Testis (tissue), 5 donors: ENCODE measurements at places on chromosomes 3 and 15. TPM values are rescaled to one million over a fixed set of nuclear protein-coding genes. Genes with fewer than 3 reads are reported as not detected.
A peak's percentile ranks its signal among the peaks of the same experiment; 100 is the strongest.

GRCh38 chr15:36415643-36416042 lies 163.8 kb upstream of the CDIN1 start:
- DNase-seq: no peak
- H3K27me3 ChIP-seq: no peaks in the 10 kb centered on the region

DNA sequence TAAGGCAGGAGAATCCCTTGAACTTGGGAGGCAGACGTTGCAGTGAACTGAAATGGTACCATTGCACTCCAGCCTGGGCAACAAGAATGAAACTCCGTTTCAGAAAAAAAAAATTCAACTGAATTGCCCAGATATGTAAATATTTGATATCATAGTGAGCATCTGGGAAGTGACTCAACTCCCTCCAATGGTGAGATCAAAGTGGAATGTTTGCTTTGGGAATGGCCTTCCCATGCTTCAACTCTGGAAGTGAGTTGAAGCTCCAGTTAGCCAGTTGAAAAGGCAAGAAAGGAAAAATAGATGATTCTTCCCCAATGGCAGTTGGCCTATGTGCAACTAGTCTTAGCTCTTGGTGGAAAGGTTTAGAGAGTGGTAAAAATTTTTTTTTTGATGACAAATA lies 131.6 kb upstream of the CMC1 start:
- no peak overlapping the region for H3K4me3 ChIP-seq
- no peak for DNase-seq
- H3K4me1 ChIP-seq: no peaks in the 10 kb centered on the region

- H3K36me3 ChIP-seq: no peaks in the 10 kb centered on the region
- peak overlapping the region; percentile 53 for H3K27ac ChIP-seq
- peak overlapping the region; percentile 51 for H3K4me3 ChIP-seq
- no peaks in the 10 kb centered on the region for H3K27me3 ChIP-seq
- peaks cover 13% of the 10 kb centered on the region for H3K4me1 ChIP-seq
These were observed 138.4 kb downstream of the NUP210 start for GRCh38 chr3:13281507-13282357.

TRH gene
- total RNA-seq: 2.1 TPM

GRCh38 chr3:45535665-45536064 lies 58.9 kb upstream of the LIMD1 start:
- peaks cover 10% of the 10 kb centered on the region for H3K4me1 ChIP-seq
- DNase-seq: no peak
- H3K36me3 ChIP-seq: no peaks in the 10 kb centered on the region
- no peak overlapping the region for H3K27ac ChIP-seq
- no peak overlapping the region for H3K4me3 ChIP-seq
- H3K27me3 ChIP-seq: no peaks in the 10 kb centered on the region

DNA sequence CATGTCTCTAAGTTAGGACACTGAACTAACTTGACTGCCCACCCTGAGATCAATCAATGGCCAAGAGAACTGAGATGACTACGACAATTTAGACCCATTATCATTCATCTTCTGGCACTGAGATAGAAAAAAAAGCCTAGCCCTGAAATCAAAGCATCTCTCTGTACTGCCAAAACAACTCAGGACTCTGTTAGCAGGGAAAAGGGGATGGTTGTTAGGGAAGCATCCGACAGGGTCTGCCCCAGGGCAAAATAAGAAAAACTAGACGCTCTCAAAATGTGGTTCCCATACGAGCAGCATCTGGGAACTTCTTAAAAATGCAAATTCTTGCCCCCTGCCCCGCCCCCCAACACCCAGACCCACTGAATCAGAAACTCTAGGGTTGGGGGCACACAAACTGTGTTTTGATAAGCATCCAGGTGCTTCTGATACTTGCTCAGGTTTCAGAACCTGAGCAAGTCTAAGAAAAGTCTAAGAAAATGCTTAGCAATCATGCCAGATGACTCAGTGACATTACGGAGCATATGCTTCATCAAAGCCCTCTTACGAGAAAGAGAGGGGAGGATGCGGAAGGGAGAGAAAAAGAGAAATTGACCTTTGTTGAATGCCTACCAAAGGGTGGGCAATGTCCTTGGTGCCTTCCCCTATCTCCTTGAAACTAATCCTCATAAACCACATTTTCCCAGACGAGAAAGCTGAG lies 172.8 kb upstream of the HES1 start:
- H3K27me3 ChIP-seq: no peaks in the 10 kb centered on the region
- H3K36me3 ChIP-seq: no peaks in the 10 kb centered on the region
- H3K4me1 ChIP-seq: no peaks in the 10 kb centered on the region
- H3K27ac ChIP-seq: no peak overlapping the region

- H3K4me3 ChIP-seq: no peak overlapping the region
- no peaks in the 10 kb centered on the region for H3K36me3 ChIP-seq
- H3K27me3 ChIP-seq: no peaks in the 10 kb centered on the region
- H3K4me1 ChIP-seq: no peaks in the 10 kb centered on the region
These were observed 362.7 kb upstream of the CFAP20DC start for GRCh38 chr3:59412516-59412915.

GRCh38 chr15:37084602-37085001 lies 15.7 kb downstream of the MEIS2 start:
- H3K27me3 ChIP-seq: no peaks in the 10 kb centered on the region
- H3K4me3 ChIP-seq: no peak overlapping the region
- DNase-seq: no peak
- H3K4me1 ChIP-seq: peaks cover 9% of the 10 kb centered on the region
- no peaks in the 10 kb centered on the region for H3K36me3 ChIP-seq

ARHGEF26 gene
- 33.0 TPM for total RNA-seq

GRCh38 chr3:164723396-164723795 lies 354.9 kb downstream of the SI start:
- DNase-seq: no peak
- H3K27me3 ChIP-seq: no peaks in the 10 kb centered on the region
- H3K36me3 ChIP-seq: no peaks in the 10 kb centered on the region
- H3K4me1 ChIP-seq: no peaks in the 10 kb centered on the region
- no peak overlapping the region for H3K4me3 ChIP-seq

DNA sequence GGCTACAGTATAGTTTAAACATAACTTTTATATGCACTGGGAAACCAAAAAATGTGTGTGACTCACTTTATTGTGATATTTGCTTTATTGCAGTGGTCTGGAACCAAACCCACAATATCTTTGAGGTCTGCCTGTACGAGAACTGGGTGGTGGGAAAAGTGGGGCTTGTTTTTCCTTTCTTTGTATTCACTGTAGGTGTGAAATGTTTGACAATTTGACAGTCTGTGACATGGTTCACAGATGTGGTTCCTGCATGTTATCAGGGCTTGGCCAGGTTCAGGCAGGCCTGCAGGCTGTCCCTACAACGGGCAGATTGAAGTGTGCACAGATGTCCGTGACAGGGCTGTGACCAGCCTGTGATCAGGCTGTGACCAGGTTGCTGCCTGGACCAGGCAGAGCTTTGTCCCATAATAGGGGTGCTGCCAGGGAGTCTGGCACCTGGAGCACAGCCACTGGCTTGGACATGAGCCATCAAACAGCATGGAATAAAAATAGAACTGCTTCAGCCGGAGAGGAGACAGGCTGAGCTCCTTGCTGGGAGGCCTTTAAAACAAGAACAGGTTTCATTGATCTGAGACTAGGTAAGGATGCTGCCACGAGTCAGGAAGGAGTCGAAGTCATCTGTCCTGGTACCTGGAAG lies 61.0 kb downstream of the KLF13 start:
- H3K27me3 ChIP-seq: no peaks in the 10 kb centered on the region
- no peaks in the 10 kb centered on the region for H3K36me3 ChIP-seq
- H3K27ac ChIP-seq: no peak overlapping the region
- H3K4me3 ChIP-seq: no peak overlapping the region
- no peak for DNase-seq

STX19 gene
- total RNA-seq: not detected

DNA sequence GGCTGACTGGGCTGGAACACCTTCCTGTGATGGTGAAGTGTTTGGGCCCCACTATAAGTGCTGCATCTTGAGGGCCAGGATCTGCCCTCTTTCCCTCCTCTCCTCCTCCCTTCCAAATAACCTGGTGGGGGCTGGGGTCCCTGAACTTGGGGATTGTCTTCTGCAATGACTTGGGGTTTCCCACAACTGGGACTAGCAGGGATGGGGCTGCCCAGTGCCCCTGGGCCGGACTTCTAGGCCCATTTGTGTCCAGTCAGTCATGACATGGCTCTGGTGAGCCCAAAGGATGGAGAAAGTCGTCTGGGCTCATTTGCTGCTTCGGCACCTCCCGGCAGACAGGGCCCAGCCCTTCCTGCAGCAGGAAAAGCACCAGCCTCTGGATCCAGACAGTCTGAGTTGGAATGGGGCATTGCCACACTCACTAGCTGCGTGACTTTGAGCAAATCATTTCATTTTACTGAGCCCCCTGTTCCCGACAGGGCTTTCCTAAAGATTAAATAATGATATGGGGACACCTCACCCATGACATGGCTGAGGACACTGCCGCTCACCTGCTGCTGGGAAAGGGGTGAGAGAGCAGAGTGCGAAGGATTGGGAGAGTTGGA lies 113.2 kb downstream of the DNAJB8 start:
- DNase-seq: no peak
- no peaks in the 10 kb centered on the region for H3K36me3 ChIP-seq
- no peaks in the 10 kb centered on the region for H3K27me3 ChIP-seq
- no peak overlapping the region for H3K4me3 ChIP-seq

PLA2G4D gene
- 0.43 TPM for total RNA-seq

DNA sequence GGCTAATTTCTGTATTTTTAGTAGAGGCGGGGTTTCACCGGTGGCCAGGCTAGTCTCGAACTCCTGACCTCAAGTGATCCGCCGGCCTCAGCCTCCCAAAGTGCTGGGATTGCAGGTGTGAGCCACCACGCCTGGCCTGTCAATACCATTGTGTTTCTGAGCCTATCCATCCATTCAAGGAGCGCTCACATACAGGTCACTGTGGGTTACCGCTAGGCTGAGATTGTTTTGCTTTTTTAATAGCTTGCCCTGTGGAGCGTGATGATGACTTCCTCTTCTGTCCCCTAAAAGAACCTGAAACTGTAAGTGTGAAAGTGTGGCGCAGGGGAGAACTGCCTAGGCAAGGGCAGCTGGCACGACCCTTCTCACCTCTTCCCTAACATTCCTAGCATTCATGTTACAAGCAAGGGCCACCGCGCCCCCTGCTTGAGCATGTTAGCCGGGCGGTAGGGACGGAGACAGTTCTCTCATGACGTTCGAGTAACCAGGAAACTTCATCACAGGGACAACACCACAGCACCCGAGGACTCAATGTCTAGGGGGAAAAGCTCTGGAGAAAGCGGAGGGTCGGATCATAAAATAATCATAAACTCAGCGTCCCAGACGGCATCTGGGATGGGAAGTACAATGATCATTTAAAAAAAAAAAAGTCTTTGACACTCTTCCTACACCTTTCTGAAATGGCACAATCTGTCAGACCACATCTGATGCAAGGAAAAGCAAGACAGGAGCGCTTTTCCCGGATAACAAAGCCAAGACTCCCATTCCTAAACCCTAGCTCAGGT lies 790 bp downstream of the LAMP3 start:
- DNase-seq: no peak
- no peaks in the 10 kb centered on the region for H3K4me1 ChIP-seq
- H3K27ac ChIP-seq: no peak overlapping the region
- peak overlapping the region; percentile 49 for H3K4me3 ChIP-seq
- H3K36me3 ChIP-seq: no peaks in the 10 kb centered on the region

KCNAB1 gene
- 3.8 TPM for total RNA-seq

DNA sequence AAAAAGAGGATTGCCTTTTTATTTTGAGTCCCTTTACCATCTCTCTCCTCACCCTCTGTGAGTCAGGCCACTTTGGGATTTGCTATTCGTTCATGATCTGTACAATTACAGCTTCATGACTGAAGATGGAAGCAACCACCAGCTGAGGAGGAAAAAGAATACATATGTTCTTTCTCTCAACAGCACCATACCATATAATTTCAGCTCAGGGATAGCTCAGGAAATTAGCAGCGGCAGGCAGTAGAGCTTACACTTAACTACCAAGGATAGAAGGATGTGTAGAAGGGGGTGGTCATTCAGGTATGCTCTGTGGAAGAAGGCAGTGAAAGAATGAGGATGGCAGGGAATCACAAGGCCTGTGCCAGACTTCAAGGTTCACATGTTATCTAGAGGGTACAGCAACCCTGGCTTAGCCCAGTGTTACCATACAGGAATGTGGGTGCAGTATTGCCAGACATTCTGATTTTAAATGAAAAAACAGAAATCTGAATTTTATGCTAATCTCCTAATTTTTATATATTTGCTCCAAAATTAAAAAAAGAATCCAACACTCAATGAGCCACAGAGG lies 17.9 kb downstream of the PLS1 start:
- no peaks in the 10 kb centered on the region for H3K36me3 ChIP-seq
- no peaks in the 10 kb centered on the region for H3K4me1 ChIP-seq
- no peak for DNase-seq

CELF6 gene
- total RNA-seq: 19.2 TPM

DPPA2 gene
- 6.6 TPM for total RNA-seq

DNA sequence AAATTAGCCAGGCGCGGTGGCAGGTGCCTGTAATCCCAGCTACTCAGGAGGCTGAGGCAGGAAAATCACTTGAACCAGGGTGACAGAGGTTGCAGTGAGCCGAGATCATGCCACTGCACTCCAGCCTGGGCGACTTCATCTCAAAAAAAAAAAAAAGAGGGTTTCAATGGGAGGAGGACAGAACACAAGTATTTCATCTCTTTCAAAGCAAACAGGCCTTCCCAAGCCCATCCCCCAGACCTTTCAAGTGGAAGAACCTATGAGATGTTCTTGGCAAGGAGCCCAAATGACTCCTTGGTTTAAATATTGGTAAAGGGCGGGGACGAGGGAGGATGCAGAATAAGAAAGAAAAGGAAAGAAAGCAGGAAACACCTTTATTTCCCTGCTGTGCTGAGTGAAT lies 62.2 kb upstream of the MCF2L2 start:
- DNase-seq: no peak
- H3K36me3 ChIP-seq: no peaks in the 10 kb centered on the region
- H3K27me3 ChIP-seq: no peaks in the 10 kb centered on the region
- no peak overlapping the region for H3K4me3 ChIP-seq
- H3K27ac ChIP-seq: no peak overlapping the region

DNA sequence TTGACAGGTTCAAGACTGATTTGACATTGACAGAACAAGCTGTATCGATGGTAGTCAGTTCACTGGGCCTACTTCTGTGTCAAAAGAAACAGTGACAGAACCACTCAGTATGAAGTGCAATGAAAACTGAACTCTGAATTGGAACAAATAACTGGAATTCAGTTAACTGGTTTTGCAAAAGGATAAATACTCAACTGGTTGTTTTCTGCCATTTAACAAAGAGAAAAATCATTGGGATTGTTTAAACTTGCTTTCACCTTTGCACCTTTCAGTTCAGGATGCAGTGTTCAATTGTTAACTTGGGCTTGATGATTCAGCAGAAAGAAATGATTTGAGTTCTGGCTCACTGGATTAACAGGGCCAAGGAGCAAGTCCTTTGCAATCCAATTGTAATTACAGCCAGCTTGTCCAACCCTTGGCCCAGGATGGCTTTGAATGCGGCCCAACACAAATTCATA lies 4.9 kb downstream of the BTD start:
- H3K4me1 ChIP-seq: peaks cover 32% of the 10 kb centered on the region
- no peaks in the 10 kb centered on the region for H3K36me3 ChIP-seq
- no peak overlapping the region for H3K4me3 ChIP-seq
- no peak overlapping the region for H3K27ac ChIP-seq
- no peaks in the 10 kb centered on the region for H3K27me3 ChIP-seq
- peak; percentile 37 for DNase-seq

TM6SF1 gene
- 3.0 TPM for total RNA-seq

SOX2 gene
- 5.1 TPM for total RNA-seq

TM4SF1 gene
- total RNA-seq: 16.2 TPM
